Dermis microvascular lymphatic vessel endothelial cell (primary cell): ENCODE measurements at places on chromosomes 11 and 22. TPM values are rescaled to one million over a fixed set of nuclear protein-coding genes. Genes with fewer than 3 reads are reported as not detected.
A peak's percentile ranks its signal among the peaks of the same experiment; 100 is the strongest.

DNA sequence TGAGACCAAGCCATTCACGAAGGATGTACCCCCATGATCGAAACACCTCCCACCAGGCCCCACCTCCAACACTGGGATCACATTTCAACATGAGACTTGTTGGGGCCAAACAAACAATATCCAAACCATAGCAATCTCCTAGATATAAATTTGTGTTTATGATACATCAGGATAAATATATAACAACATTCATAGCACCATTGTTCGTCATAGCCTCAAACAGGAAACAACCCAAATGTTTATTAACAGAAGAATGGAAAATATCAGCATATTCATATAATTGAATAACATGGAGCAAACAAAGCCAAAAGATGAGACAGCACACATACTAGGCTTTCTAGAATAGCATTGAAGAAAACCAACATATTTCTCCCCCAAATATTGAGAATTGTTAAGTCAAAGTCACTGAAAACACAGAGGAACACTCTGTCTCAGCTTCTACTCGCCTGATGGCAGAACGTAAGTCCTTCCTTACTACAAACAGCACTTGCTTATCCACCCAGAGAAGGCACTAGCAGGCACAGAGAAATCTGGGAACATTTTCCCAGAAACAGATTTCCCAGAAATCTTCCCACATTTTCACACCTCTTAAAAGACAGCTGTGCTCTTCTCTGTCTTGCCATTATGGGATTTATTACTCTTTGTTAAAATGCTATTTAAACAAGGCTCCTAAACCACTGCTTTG, 8.1 kb upstream of the GDPD4 start:
- DNase-seq: no peak

- DNase-seq: no peak
Observed at GRCh38 chr11:79121351-79121750, 319.5 kb downstream of the TENM4 start.

- no peak for DNase-seq
Observed at GRCh38 chr22:20624161-20624616, 116.8 kb downstream of the MED15 start.

- peak; percentile 64 for DNase-seq
Observed at GRCh38 chr11:63635762-63636465, 21.7 kb upstream of the PLAAT3 start.

DNA sequence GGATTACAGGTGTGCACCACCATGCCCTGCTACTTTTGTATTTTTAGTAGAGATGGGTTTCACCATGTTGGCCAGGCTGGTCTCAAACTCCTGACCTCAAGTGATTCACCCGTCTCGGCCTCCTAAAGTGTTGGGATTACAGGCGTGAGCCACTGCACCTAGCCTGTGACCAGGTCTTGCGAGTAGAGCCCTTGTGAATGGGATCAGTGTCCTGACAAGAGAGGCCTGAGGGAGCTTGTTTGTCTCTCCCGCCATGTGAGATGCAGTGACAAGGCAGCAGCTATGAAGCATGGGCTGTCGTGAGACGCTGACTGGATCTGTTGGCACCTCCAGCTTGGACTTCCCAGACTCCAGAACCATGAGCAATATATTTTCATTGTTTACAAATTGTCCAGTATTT, 69.3 kb downstream of the LRRC32 start:
- no peak for DNase-seq

GRCh38 chr22:47064416-47064815, 302.0 kb downstream of the TBC1D22A start:
- DNase-seq: no peak

- DNase-seq: no peak
Observed at GRCh38 chr22:45240104-45240809, 437 bp downstream of the KIAA0930 start.

The KRTAP5-3 gene
- total RNA-seq: not detected in 2 replicates

The OTOG gene
- not detected in 2 replicates for total RNA-seq

DNA sequence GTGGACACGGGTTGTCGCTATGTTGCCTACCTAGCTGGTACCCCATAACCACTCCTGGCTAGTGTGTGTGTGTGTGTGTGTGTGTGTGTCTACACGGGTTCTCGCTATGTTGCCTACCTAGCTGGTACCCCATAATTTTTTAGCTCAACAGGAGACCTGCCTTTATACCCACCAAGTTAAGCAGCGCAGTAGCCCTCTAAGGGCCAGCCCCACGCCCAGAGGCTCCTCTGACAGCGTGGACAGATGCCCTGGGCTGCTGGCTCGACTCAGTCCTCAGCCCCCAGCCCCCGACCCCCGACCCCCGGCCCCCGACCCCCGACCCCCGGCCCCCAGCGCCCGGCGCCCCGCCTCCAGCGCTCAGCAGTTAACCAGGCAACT, 351 bp upstream of the AKIP1 start:
- no peak for DNase-seq

The HTR3B gene
- not detected in 2 replicates for total RNA-seq

The GSTT2B gene
- 5.4 and 7.0 TPM in 2 replicates for total RNA-seq

GRCh38 chr22:30250039-30250565, 3.5 kb upstream of the LIF start:
- no peak for DNase-seq

The DNAJB7 gene
- total RNA-seq: not detected in 2 replicates

GRCh38 chr22:45911601-45912271, 65.2 kb downstream of the WNT7B start:
- no peak for DNase-seq

GRCh38 chr11:108562746-108563581, 30.6 kb downstream of the EXPH5 start:
- DNase-seq: no peak

DNA sequence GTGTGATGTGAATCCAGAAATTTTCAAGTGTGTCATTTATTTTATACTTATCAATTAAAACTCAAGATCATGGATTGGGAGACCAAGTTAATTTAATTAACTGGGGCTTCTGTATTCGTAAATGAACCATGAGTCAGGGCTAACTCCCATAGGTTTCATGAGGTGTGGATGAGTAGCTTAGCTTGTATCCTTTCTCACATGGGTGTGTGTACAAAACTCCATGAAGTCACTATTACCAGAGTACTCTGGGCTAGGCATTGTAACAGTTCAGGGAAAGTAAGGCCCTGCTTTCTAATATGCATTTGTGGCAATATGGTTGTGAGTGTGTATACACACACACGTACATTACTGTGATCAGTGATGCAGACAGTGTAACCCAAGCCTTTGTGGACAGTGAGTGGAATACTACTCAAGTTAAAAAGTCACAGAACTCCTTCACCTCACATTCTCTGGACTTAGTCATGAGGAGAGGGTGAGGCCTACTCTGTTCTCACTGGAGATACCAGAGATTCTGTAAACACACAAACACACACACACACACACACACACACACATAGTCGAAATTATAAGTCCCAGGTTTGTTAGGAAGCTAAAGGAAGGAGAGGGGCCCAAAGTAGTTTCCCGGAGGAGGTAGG, 3.5 kb downstream of the CNTF start:
- no peak for DNase-seq

The EFCAB6 gene
- 0.13 and 0.38 TPM in 2 replicates for total RNA-seq
